Activated naive CD4-positive, alpha-beta T cell treated with anti-CD3 and anti-CD28 coated beads for 36 hours (primary cell): ENCODE measurements at places on chromosomes 7 and 10.

- DNase-seq, result no peak
Measured at GRCh38 chr10:101351017-101351416, 2.9 kb upstream of the BTRC start.

DNA sequence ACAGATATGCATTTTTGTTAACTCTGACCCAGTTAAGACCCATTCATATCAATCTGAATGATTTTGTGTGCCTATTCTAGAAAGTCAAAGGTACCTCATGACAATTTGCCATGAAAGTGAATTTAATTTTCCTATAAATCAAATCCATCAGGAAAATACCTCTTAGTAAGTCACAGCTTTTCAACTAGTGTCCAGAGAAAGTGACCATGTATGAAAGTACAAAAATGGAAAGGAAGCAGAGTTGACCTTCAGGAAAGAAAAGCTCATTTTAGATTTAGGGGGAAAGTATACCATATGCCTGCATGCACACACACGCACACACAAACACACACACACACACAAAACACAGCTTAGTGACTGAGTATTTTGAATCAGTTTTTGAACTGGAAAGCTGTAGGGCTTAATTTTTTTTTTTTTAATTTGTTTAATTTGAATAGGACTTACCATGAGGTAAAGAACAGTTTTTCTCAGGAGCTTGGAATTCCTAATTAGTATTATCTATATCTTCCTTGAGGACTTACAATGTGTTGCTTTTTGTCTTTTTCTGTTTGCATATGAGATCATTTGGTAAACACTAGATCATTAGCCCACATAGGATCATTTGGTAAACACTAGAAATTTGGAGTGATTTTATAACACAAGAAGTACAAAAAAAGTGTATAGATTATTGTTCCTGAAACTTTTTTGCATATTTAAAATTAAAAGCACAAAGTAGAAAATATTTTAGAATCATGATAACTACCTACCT lies 61.6 kb downstream of the ZNF277 start:
- no peak for DNase-seq

DNA sequence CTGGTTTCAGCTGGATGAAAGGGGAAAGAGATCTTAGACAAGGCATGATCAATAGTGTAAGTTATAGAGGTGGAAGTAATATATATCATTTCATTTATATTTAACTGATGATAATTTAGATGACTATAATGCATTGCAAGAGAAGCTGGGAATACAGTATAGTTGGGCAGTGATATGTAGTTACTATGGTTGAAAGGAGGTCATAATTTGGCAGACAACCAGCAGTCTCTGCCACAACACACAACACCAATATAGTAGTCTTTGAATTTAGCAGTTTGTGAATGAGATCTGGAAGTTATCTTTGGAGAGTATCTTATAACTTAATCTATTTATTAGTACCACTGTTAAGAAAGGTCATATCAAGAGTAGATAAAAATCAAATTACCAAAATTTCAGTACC lies 39.9 kb downstream of the TAX1BP1 start:
- no peak for DNase-seq

DNA sequence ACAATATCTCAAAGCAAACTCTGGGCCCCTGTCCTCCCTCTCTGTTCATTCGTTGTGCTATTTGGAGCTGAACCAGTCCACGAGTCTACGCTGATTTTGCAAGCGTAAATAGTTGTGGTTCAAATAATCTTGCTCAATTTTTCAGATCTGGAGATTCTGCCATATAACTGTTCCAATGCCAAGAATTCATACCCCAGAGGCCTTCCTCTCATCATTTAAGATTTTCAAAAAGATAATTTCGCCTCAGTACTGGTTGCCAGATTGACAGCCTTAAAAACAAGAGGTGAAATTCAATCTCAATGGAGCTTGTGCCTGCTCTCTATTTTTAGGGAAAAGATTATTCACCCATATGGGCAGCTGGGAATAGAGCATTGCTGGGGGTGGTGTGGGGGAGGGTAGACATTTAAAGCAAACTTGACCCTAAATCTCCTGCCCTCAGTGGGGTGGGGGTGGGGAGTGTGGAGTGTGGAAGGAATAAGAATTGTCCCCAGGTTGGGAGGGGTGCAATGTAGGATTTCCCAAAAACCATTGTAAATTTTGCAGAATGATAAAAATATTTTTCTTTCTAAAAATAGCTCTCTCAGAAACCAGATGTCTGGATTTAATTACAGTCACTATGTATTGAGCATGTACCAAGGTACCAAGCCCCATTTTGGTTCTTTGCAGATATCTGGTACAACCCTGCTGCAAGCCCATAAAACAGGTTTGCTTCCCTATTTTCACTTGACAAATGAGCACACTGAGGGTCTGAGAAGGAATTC lies 104.7 kb upstream of the EEPD1 start:
- no peak for DNase-seq

GRCh38 chr7:86932038-86932512 lies 127.4 kb downstream of the ELAPOR2 start:
- DNase-seq, result peak; percentile 15

- DNase-seq, result no peak
Measured at GRCh38 chr10:119407254-119407777, 135.2 kb downstream of the RGS10 start.

- no peak for DNase-seq
Measured at GRCh38 chr7:74410772-74411171, 42.9 kb upstream of the GTF2IRD1 start.

DNA sequence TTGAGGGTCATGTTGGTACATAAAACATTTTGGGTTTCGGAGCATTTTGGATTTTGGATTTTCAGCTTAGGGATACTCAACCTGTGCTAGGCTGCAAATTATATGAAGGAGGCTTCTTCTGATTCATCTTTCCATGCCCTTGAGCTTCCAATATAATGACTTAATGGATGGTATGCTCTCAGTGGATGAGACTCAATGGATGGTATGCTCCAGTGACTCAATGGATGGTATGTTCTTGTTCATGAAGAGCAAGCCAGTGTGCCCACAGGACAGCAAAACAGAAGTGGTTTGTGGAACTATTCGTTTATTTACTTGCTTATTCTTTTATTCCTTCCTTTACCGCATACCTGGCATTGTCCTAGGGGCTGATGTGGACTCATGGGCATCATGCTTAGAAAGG lies 969.6 kb downstream of the LRMDA start:
- DNase-seq, result no peak

DNA sequence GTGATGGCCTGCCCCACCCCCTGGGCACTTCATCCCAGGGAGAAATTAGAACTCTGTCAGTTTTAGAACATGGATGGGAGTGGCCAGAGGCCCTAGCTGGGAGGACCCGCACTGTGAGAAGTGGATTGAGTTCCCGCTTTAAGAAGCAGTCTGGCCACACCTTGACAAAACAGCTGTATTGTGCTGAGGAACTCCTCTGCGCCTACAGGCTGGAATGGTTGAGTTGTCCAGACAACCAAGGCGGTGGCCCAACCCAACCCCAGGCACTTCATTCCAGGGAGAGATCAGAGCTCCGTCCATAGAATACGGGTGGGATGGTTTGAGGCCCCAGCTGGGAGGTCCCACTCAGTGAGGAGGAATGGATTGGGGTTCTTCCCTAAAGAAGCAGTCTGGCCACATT lies 196.0 kb downstream of the TMEM26 start:
- no peak for DNase-seq

GRCh38 chr10:94001416-94001810 lies 7.7 kb downstream of the PLCE1 start:
- no peak for DNase-seq

DNA sequence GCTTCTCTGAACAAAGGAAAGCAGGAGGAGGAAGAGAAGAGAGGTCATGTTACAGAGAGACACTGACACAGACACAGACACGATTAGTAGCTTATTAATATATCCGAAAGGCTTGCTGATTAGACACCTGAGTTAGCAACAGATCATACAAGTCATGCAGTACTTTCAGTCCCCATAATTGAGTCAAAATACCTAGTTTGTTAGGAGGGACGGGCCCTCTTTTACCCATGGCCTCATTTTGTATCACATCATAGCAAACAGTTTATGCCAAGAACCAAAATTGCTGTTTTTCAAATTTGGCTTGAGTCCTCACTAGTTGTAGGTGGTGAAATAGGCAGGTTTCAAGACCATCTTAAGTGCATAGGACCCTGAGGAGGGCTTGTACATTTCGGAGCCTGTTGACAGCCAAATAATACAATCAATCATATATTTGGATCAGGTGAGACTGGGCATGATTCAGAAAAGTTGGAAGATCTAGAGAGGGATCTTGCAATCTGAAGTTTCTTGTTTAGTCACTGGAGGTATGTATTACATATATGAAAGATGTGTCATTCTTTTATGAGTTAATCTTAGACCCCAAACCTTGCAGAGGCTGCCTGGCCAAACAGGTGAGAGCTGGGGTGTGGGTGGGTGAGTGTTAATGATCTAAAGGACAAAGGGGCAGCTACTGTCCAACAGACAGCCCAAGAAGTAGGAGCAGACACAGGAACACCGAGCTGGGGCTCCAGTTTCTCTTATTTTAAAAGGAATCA lies 65.4 kb downstream of the PRPF18 start:
- peak; percentile 33 for DNase-seq

DNA sequence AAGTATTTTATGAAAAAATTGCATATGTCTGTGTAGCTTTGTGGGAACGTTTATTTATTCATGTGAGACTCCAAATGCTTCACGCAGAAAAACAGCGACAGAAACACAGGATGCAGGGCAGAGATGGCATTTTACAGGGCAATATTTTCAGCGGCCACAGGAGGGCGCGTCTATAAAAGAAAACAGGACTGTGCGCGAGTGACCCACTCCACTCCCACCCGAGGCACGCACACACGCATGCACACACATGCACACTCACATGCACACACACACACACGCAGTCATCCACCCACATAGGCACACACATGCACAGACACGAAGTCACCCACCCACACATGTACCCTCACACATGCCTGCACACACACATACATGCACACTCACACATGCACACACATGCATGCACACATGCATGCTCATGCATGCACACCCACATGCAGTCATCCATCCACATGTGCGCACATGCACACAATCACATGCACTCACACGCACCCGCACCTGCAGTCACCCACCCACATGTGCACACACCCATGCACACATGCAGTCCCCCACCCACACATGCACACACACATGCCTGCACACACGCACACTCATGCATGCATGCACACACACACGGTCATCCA lies 96.3 kb downstream of the DNAJB6 start:
- DNase-seq, result peak; percentile 78

GRCh38 chr7:127819975-127820731 lies 168.2 kb downstream of the SND1 start:
- DNase-seq, result no peak
